ENCODE measurements at places on chromosomes 7 and 10.

GRCh38 chr7:138890499-138891445, 90.4 kb downstream of the KIAA1549 start:
- DNase-seq: no peak

DNA sequence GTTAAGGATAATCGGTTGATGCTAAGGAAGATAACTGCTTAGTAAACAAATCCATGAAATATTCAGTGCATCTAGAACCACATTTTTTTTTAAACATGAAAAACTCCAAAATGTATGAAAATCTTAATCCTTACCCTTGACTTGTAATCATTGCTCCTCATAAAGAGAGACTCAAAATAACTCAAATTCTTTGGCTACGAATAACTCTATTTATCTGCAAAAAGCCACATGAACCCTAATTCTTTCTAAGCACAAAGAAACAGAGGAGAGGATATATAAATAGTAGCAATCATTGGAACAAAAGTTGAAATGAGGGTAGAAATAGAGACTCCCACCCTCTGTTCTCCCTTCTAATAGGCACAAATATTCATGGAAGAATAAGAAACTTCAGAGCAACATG, 40.2 kb downstream of the ANK3 start:
- no peak for DNase-seq

GRCh38 chr7:33079763-33080690, 17.5 kb upstream of the NT5C3A start:
- DNase-seq: no peak

GRCh38 chr7:149873970-149874643, 338 bp downstream of the ATP6V0E2 start:
- DNase-seq: no peak

DNA sequence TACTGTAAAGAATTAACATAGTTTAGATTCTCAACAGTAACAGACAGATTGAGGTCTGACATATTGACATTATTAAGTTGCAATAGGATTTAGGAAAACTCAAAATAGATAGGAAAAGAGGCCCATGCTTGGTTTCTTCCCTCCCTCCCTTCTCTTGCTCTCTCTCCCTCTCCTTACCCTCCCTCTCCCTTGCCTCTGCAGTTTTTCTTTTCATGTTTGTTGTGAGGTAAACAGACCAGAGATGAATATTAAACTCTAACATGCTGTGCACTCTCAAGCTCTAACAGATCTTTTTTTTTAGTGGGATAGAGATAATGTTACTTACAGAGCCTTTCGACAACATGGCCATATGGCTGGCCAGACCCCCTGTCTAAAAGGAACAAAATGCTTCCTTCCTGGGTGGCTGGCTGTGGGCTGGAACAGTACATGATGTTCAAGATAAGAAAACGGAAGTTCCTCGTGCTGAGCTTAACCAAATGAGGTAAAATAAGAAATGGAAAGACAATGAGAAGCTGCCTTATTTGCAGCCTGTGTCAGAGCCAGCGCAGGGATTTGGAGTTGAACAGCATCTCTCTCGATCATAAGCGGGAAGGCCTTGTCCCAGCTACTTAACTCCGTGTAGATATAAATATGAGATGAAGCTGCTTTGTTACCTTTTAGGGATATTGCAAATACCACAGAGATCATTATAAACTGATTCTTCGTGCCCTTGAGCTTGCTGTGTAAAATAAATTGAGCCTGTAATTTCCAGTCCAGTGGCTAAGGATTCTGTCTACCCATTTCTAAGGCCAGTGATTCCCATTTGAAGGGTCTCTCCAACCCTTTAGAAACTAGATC, 391.9 kb upstream of the NPVF start:
- no peak for DNase-seq

GRCh38 chr10:23376229-23376655, 31.6 kb upstream of the C10orf67 start:
- no peak for DNase-seq

GRCh38 chr10:13239923-13240322, 5.7 kb upstream of the UCMA start:
- no peak for DNase-seq

DNA sequence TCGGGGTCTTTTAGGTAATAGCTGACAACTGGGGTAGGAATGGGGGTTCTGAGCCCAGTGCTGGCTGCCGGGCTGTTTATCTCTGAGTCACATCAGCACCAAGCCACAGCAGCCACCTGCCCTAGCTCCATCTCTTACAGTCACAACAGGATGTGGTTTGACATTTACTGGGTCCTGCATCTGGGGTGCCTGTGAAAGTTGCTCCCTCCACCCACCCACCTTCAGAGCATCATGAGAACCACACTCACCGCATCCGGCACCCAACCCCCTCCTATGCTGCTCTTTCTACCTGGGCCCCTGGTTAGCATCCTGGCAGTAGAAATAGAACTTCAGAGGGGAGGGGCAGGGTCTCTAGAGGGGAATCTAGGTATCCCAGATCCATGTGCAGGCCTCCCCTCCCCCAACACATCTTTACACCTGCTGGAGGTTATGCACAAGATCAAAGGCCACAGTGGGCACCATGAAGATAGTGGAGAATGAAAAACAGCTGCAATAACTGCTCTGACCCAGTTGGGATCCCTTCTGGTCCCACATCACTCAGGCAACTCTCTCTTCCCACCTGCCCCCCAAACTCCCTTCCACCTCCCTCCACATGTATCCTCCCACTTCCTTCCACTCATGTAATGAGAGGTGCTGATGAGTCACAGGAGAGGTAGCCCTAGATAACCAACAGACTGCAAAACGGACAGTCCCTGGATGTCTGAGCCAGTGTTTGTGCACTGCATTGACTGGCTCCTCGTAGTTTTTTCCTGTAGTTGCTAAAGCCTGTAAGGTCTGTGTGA, 38.2 kb downstream of the PRSS2 start:
- DNase-seq: no peak

DNA sequence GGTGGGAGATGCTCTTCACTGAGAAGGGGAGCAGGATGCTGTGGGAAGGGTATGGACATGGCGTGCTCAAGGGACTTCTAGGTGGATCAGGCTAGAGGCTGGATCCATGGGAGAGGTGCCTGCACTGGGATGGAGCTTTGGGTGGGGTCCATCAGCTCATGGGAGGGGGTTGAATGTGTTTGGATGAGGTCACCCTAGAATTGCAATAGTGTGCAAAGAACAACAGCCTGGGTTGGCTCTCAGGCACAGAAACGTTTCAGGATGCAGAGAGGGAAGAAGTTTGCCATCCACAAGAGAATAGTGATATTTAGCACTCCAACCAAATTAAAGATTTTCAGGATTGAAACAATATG, 66.1 kb downstream of the SNX10 start:
- no peak for DNase-seq

DNA sequence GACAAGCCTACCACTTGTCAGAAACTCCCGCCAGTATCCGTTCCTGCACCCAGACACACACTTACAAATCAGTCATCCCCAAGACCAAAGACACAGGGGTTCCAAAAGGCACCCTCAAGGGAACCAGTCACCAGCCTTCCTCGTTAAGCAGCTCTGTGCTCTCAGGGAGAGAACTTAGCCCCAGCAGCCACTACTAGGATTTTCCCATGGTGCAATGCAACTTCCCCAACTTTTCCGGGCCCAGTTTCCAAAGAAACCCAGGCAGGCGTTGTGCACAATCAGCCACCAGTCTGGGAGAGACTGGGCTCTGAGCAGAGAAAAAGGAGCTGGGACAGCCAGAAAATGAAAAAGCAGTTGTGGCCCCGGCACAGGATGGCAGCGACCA, 1.2 kb downstream of the DLG5 start:
- DNase-seq: no peak

DNA sequence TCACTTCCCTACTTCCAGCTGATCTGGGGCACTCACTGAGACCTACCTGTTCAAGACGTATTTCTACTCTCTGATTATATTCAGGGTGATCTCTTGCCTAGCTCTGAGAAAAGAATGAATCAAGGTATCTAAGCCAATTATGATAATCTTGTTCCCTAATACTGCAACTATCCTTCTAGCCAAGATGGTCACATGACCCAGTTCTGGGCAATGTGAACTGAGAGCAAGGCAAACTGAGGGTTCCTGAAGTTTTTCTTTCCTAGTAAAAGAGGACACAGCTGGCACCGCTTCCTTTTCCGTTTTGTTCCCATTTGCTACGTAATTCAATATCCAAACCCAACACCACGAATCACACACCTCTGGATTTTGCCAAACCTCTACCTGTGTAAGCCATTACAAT, 5.9 kb upstream of the GPAM start:
- no peak for DNase-seq

Data from NCI-H510A (cell line).